ENCODE measurements at places on chromosomes 5 and 9.

- no peak for DNase-seq
Observed at GRCh38 chr5:138647261-138647788, 72.1 kb upstream of the HSPA9 start.

DNA sequence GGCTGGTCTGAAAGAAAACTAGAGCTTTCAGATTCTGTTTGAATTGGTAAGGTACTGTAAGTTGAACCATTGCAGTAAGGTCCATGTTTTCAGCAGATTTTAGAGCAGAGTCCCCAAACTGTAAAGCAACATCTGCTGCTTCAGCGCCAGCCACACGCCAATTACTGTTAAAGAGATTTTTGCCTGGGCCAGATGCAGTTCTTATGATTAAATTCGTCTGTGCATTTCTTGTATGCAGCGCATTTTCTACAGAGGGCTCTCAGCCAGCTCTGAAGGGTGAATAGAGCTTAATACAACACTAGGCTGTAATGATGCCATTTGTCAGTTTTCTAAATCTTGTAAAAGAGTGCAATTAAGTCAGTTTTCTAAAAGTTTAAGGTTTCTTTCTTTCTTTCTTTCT lies 246.3 kb downstream of the COX7C start:
- peak; percentile 62 for DNase-seq

DNA sequence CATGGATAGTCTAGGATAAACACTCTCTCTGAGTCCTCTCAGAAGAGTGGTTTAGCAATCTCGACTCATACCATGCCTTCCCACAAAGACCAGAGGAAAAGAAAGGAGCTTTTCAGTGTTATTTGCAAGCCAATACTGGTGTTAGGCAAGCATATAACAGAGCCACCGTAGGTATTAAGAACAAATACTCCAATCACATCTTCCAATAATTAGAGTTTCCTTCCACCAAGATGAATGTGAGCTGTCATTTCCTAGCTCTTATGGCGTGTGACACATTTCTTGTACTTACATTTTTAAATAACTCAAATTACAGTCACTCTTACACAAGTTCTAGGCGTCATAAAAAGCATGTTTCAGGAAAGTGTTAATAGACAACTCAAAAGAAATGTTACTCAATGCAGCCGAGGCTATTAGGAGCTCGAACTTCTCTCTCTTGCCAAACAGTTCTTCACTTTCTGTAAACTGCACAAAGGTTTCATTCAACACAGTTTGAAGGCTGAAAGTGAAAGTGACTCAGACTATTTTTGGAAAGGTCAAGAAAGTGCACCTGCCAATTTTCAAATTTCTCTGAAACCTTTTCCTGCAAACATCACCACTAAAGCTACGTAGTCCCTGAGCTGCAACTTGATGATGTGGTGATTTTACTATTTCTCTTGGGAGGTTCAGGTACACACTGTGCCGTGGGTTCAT lies 153.8 kb downstream of the AUH start:
- no peak for DNase-seq

- DNase-seq: no peak
Observed at GRCh38 chr9:131324736-131325679, 35.5 kb downstream of the PLPP7 start.

GRCh38 chr5:180352116-180353047 lies 754 bp downstream of the GFPT2 start:
- DNase-seq: no peak

DNA sequence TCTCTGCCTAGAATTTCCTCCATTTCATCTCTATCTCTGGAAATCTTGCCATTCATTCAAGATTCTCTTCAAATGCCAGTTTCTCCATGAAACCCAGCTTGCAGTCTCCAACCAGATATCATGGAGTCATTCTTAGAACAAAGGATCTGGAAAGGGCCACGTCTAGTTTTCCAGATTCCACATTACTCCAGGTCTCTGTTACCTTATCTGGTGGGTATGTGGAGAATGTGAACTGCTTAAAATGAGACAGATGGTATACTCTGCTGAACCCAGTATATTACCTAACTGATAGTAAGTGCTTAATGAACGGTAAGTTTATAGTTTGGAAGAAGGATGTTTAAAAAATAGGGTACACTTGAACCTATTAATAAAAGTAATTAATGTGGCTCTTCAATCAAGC lies 52.3 kb upstream of the ZSWIM6 start:
- peak; percentile 29 for DNase-seq

GRCh38 chr5:65483546-65484346 lies 2.0 kb upstream of the ADAMTS6 start:
- DNase-seq: peak; percentile 59

DNA sequence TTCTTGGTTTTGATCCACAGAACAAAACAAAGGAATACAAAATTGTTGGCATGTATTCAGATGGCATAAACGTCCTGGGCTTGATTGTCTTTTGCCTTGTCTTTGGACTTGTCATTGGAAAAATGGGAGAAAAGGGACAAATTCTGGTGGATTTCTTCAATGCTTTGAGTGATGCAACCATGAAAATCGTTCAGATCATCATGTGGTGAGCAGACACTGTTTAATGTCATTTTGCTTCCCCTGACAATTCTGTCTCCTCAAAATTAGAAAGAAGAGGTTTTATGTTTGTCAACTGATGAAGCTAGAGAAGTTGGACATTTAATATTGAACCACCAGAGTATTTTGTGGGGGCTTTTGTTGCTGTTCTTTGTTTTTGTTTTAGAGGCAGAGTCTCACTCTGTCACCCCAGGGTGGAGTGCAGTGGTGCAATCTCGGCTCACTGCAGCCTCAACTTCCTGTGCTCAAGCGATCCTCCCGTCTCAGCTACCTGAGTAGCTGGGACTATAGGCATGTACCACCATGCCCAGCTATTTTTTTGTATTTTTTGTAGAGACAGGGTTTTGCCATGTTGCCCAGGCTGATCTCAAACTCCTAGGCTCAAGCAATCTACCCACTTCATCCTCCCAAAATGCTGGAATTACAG lies 82.0 kb downstream of the SLC1A1 start:
- no peak for DNase-seq

DNA sequence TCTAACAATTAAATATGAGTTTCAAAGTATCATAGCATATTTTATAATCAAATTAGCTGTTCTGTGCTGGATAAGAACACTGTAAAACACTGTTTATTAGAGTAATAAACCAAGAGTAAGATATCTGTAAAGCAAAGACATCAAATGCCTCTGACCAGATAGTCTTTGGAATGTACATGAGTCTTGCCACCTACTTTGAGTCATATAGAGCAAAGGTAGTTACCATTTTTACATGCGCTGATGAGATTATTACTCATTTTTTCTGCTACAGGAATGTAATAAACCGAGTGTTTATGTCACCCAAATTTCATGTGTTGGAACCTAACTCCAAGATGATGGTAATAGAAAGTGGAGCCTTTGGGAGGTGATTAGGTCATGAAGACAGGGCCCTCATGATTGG lies 654.5 kb downstream of the CETN3 start:
- no peak for DNase-seq

GRCh38 chr9:17532461-17532860 lies 46.4 kb upstream of the SH3GL2 start:
- DNase-seq: no peak

- no peak for DNase-seq
Observed at GRCh38 chr5:5882706-5883105, 460.2 kb downstream of the ICE1 start.

GRCh38 chr5:134458234-134459009 lies 46.7 kb upstream of the CDKN2AIPNL start:
- DNase-seq: no peak

- DNase-seq: no peak
Observed at GRCh38 chr5:73122875-73123810, 2.8 kb downstream of the TMEM171 start.

- no peak for DNase-seq
Observed at GRCh38 chr9:86186696-86187095, 72.8 kb downstream of the C9orf153 start.

DNA sequence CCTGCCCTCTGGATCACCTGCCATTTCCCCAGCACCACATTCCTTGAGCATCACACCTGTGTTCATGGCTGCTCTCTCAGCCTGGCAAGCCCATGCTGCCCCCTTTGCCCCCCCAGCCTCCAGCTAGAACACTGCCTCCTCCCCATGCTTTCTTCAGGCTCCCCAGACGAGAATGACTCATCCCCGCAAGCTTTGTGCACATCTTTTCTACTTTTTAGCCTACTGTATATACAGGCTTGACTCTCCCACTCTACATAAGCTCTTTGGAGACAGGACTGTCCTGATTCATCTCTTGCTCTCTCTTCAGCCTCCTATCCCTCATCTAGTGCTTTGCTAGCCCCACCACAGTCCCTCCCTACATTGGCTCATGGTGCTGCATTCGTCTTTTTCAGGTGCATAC lies 19.9 kb upstream of the GLIPR2 start:
- no peak for DNase-seq

DNA sequence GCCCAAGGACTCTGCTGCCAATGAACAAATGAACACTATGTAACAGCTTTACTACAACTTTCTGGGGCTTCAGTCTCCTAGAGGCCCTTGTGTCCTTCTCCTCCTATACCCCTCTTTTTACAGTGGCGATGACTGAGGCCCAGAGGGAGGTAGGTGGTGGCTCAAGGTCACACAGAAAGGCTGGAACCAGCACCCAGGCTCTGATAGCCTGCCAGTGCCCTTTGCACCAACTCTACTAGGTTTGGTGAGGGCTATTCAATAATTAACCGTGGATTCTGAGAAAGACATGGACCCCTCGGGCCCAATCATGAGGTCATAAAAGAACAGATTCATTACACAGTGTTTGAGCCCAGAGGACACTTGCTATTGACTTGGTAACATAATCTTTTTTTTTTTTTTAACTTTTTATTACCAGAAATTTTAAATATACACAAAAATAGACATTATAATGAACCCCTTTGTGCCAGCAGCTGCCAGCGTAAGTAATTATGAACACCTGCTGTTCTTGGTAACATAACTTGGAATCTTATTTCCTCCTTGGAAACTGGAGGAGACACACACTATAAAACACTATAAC lies 6.1 kb upstream of the ALDH1B1 start:
- no peak for DNase-seq

DNA sequence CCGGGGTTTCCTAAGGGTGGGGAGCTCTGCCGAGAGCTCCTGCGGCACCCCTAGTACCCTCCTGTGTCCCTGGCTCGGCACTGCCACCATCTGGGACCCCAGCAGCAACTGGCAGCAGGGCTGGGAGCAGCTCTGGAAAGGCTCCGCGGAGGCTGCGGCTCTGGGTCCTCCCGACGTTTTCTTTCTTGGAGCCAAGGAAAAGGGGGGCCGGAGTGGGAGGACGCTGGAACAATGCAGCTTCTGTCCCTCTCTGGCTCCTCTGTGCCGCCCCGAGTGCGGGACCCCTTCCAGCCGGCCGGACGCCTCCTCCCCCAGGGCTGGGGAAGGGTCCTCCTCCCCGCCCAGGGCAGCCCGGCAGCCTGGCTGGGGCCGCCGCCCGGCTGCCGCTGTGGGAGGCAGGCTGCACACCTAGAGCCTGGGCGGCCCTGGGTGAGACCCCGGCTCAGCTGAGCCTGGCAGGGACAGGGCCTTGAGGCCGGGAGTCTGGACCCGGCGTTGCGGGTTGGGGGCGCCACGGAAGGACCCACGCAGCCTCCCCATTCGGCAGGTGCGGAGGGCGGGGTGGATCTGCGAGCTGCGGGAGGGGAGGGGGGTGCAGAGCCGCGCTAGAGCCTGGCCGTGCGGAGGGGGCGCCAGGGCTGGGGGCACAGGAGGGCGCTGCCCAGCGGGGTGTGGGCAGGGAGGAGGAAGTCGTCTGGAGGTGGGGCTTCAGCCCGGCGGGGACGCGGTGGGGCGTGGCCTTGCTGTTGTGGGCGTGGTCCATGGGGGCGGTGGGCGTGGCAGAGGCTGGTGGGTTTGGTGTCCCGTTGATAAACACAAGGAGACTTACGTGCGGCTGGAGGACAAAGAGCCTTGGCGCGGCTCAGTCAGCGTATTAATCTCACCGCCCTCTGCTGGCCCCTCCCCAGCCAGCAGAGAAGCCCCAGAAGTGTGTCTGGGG lies 15.1 kb downstream of the GPSM1 start:
- no peak for DNase-seq

GRCh38 chr5:652773-653350 lies 40.3 kb downstream of the TPPP start:
- no peak for DNase-seq

DNA sequence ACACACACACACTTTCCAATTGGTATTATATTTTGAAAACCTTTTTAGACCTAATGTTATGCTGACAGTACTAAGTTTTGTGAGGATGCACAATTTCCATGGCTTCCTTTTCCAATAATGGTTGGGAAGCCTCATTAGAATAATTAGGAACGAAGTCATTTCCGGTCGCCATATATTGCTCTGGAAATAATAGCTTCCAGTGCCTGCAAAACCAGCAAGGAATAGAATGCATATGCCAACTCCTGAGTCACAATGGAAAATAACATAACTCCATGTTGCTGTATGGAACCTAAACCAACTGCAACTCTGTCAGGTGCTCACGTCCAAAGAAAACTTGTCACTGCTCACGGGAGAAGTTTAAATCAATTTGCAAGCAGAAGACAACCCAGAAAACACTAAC lies 222.0 kb downstream of the EBF1 start:
- DNase-seq: no peak

- no peak for DNase-seq
Observed at GRCh38 chr9:120643061-120643460, 63.1 kb upstream of the CDK5RAP2 start.
